ENCODE measurements at places on chromosomes 6 and 20.

- DNase-seq, result no peak
Observed at GRCh38 chr6:69179681-69180080, 544.6 kb downstream of the ADGRB3 start.

DNA sequence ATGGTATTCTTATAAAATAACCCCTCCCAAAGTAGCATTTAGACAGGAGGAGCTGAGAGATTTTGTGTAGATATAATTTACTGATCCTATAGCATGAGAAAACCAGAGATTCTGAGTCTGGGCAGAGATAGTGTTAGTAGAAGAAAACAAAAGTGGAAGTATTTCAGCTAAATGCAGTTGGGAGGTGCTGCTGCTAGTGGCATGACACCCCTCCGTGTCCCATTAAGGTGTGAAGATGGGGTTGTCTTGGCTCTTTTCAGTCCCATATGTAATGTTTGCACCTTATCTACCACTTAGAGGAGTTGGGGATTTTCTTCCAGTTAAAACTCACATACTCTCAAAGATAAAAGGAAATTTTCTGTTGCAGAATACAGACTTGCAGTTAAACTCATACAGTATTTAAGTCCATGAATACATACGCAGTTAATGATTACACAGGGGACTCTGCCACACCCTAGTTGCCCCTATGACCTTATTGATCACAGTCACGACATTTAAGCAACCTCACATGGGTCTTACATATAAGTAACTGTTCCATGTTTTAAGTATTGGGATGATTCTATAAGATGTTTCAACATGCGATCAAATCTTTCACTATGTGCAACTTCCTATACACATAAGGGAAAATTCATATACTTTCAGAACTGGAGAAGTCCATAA is 11.5 kb downstream of the TAAR2 start:
- no peak for DNase-seq

- no peak for DNase-seq
Observed at GRCh38 chr6:33980176-33981175, 165.4 kb downstream of the GRM4 start.

DNA sequence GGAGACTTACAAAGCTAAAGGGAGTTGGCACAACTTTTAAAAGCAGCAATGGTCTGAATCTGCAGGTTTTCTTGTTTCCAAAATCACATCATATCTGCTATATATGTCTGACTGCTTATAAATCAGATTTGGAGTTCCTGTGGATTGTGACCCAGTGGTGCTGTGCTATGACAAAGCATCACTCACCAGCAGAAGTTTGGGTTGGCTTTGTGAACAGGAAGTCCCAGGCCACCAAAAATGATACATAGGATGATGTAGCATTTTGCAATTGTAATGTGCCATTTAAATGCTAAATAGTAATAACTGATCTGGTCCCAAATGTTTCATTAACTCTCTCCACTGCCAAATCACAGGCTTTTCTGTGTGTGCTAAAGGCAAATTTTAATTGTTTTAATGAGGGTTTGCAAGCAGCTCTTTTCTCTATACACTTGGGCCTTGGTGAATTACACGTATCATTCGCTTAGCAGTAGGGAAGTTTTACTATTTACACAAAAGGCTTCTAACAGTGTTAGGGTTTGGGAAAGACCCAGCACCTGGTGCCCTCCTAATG is 60.8 kb downstream of the SYNDIG1 start:
- no peak for DNase-seq

DNA sequence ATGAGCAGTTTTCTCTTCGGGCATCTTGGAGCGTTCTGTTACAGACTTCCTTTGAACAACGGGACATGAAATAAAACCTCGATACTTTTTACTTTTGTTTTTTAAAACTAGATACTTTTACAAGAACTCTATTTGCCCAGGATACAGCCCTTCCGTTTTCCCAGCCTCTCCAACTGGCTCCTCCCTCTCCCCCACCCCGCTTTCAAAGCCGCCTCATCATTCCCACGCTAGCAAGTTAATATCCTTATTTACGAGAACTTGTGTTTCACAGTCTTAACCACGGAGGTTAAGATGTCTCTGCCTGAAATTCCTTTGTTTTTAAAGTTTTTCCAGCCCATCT is 241 bp upstream of the CFAP206 start:
- no peak for DNase-seq

DNA sequence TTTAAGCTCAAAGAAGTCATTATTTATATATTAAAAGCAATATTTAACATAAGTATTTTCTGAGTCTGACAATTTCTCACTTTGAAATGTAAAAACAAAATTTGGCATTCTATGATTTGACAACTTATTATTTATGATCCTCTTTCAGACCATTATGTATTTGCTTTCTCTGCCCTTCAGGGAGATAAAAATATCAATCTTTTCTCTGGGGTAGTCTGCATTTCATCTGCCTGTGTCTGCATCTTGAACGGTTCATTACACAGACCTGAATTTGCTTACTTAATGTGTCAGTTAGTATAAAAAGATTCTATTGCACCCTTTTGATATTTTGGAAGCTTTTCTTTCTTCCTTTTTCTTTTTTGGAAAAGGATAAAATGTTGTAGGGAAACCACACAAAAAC is 354.0 kb upstream of the RGS17 start:
- DNase-seq, result no peak

DNA sequence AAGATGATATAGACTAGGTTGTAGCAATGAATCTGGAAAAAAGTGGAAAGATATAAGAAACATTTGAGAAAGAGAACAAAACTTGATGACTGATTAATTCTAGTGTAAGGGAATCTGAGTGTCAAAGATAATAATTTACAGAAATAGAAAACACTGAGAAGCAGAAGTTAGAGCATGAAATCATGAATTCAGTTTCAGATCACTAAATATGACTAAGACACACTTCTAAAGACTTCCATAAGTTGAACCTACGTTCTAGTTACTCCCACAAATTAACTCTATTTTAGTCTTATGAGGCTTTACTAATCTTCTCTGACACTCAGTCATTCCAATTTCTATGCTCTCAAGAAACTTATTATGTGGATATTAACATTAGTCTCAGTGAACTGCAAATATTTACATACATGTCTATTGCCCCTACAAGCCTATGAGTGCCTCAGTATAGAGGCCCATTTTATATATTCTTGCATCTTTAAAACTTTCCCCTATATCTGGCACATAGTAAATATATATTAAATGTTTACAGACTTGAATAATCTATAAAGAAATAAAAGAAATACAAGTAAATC is 30.4 kb downstream of the IBTK start:
- DNase-seq, result no peak

- DNase-seq, result no peak
Observed at GRCh38 chr6:63802606-63803206, 167.1 kb downstream of the PHF3 start.

DNA sequence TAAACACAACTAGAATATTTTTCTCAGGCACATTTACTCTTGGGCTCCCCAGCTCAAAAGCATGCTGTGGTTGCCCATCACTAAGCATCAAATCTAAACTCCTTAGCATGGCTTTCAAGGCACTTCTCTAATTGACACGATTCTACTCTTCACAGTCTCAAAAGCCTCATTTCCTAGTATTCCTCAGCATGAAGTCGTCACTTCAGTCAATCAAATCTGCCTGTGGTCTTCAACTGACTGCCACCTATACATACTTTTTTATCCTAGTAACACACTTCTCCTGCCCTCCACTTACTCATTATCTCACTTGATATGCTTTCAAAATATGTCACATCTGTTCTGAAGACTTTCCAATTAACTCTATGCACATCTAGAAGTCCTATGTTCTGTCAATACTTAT is 110.3 kb downstream of the TBC1D32 start:
- no peak for DNase-seq

DNA sequence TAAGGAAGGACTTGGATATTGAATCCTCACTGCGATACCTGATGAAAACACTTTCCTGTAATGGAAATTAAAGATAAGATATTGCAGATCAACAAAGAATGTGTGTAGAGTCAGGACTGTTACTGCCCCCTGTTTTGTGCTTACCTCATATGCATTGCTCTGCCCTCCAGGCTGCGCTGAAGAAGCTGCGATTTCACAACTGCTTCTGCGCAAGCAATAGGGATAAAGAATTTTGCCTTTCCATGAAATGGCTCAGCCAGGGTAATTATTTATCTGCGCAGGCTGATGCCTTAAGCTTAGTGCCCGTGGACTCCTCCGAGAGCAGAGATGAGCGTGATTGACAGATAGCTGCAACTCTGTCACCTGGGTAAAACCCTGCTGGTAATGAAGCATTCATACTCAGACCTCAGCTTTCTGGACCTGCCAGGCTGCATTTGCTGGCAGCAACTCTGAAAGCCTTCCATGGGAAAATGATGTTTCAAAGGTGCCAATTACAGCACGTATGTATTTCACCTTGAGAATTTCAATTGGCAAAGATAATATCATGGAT is 370.6 kb downstream of the SAMD5 start:
- DNase-seq, result no peak

GRCh38 chr20:56001106-56001785 is 4.1 kb downstream of the CBLN4 start:
- DNase-seq, result no peak

GRCh38 chr6:116773886-116774285 is 8.4 kb upstream of the FAM162B start:
- no peak for DNase-seq

- no peak for DNase-seq
Observed at GRCh38 chr20:17320456-17320855, 93.6 kb downstream of the PCSK2 start.

DNA sequence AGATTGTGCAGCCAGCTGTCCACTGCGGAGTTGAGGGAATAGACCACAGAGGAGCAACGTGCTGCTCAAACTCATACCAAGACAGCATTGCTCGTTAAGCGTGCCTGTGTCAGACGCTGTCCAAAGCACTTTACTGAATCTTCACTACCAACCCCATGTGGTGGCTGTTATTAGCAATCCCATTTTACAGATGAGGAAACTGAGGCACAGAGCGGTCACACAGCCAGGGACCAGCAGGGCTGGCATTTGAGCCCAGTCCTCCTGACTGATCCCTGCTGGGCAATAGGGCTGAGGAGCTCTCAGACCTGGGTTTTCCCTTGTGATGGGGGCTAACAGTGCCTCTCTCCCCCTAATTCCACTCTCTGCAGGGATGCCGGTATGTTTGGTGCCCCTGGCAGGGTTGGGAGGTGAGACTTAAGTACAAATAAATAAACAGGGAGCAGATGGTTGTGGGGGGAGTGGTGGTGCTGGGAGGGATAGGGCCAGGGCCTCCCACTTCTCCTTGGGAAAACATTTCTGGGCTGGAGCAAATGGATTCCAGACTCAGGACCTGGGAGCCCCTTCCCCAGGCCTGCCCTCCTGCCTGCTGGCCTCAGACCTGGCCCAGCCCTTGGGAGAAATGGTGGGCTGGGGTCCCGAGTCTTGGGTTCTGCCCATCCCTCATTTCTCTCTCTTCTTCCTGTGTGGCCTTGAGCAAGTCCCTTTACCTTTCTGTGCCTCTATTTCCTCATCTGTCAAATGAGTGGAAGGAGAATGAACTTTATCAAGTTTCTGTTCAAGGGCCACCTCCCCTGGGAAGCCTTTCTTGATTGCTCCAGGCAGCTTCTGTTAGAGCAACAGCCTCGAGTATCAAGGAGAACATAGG is 17.7 kb downstream of the SRXN1 start:
- no peak for DNase-seq

GRCh38 chr6:34912715-34913464 is 23.8 kb downstream of the ANKS1A start:
- no peak for DNase-seq

DNA sequence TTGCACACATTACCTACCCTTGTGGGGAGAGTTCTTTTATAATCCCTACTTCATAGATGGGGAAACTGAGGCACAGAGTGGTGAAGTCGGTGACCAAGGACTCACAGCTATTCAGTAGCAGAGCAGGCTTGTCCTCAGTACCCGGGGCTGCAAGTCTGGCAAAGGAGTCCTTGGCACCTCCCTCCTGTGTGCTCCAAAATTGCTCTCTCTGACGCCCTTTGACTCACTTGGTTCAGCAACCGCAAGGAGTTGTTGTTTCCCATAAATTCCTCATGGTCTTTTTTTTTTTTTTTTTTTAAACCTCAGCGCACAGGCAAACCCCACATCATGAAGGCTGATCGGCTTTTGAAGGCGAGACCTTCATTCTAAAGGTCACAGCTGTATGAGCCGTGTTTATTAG is 143.2 kb downstream of the CEBPB start:
- no peak for DNase-seq

DNA sequence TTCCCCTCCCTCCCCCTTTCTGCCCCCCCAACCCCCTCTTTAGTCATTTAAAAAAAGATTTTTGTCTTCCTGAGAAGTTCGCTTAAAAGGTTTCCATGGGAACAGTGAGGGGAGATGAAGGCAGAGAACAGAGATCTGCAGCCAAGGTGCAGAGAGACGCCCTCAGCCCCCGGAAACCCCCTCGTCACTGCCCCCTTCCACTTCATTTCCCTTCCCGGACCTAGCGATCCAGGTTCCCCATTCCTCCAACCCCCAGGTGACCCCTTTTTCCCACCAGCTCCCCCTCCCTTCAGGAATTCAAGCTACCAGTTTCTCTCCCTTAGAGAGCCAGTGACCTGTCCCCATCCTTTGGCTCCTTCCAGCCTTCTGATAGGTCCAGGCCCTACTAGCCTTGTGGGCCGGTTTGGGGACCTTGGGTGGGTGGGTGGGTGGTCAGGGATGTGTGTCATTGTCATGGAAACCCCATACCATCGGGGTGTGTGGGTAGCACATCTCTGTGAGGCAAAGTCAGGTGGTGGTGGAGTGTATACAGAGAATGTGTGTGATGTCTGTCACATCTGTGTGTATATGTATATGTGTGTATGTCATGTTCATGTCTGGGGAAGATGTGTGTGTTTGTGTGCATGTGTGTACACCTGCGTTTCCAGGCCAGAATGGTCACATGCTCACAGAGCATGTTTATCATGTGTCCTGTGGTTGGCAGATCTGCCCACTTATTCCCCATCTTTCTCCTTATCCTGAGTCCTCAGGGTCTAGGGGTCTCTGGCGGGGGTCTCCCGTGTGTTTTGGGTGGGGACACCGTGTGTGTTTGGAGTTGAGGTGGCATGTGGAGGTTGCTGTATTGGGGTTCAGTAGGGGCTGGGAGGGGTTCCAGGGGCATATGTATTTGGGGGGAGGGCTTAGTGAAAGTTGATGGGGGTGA is 7.0 kb downstream of the SYNGAP1 start:
- no peak for DNase-seq

GRCh38 chr20:14790190-14790589 is 452.8 kb upstream of the FLRT3 start:
- no peak for DNase-seq

DNA sequence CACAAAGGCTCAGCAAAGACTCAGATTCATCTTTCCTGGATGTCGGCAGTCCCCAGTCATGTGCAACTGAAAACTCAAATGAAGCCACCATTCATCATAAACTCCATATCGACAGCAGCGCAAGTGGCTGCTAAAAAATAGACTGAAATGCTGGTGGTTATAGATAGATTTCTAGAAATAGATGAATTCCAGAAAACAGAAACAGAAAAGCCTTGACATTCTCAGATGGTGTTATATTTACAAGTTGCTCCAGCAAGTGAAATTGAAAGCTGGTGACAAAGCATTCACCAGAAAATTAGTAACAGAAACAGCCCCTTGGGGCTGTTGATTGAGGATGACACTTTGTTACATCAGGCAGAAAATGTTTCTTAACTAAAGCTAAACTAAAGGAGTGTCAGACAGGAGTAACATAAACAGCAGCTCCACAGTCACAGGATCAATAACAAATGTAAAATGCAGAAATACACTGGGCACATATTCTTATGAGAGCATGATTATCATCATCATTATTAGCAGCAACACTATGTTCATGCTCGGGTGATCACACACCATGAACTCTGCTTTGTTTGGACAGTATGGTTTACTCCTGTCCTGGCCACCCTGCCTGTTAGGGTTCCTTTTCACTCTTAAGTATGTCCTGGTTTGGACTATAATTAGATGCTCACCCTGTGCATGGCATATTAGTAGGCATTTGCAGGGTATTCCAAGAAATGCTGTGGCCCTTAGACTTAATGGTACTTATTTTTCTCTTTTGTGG is 36.4 kb upstream of the SLC35F1 start:
- no peak for DNase-seq
